ENCODE measurements at places on chromosomes 2 and 18.
A peak's percentile ranks its signal among the peaks of the same experiment; 100 is the strongest.

DNA sequence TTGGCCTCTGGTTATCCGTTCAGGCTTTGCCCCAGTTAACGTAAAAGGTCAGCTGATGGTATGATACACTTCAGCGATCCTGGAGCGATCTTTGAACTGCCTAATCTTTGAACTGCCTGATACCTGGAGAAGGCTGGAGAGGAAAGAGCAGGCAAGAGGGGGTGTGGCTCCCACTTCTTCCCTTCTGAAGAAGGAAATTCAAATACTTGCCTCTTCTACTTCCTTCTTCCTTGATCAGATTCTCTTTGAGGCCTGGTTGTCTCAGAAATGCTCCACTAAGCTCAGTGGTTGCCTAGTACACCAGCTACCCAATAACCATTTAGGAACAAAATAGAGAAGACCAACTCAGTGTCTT lies 619 bp downstream of the GALM start:
- no peak for DNase-seq

DNA sequence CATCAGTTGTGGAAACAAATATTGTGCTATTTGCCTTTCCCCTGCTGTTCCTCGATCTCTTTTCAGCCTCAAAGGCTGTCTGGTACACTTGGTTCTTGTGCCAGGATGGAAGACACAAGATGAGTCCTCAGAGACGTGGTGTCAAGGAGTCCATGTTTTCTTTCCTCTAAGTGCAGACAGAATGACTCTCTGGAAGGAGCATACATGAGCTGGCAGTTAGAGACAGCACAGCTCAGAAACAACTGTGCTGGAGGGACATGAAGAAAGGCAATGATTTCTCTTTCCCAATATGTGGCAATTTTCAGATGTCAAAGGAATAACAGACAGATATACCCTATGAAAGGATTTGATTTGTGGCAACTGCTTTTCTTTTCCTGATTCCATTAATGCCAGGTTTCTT lies 162.2 kb downstream of the AFF3 start:
- DNase-seq, result no peak

- DNase-seq, result no peak
Observed at GRCh38 chr18:23136326-23137096, 1.2 kb downstream of the CABLES1 start.

DNA sequence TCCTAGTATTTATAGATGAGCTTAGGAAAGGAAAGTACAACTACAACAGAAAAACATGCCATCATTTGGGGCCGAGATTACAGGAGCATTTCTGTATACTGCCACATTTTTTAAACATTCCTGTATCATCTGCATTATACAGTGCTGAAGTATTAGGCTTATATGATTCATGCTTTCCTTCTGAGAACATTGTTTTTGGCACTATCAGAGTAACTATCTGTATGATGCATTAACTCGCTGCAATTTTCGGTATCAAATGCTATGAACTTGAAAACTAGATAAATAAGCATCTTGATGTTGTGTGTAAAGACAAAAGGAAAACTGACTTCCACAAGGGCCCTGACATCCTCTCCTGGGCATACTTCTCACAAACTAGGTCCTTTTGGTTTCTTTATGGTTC lies 102.0 kb downstream of the RIT2 start:
- DNase-seq, result no peak

DNA sequence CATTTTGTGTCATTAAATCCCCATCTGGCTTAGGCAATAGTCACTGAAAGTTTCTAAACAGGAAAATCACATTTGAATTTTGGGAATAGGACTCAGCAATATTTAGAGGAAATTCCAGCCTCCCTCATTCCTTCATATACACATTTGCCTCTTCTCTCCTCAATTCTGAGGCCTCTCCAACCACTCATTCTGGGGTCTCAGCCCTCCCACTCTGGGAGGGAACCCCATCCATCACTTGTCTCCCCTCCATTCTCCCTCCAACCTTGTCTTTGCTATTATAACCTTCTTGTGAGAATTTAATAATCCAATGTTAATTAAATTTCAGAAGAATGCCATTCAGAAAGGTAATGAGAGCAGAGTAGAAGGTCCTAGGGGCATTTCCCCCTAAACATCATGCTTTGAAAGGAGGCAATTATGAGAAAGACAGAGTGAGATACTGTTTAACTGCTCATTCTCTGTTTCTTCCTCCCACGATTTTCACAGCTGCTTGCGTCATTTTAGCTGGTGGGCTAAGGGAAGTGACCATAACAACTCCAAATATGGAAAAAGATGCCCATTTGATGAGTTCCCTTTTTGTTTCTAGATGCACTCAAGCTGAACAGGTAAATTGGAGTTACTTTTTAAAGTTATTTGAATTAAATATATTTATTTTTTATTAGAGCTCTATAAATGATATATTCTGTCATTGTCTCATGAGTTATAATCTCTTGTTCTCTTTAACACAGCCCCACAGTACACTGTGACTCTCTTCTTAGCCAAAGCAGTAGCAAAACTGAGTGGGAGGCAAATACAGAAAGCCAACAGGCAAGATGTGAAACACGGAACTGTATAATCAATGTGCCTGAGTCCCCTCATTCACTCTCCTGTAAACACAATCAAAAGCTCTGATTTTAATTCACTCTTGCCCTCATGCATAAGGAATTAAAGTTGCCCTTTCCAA lies 135.1 kb downstream of the DLGAP1 start:
- DNase-seq, result no peak

- DNase-seq, result peak; percentile 52
Observed at GRCh38 chr2:38528008-38528442, 74.7 kb downstream of the HNRNPLL start.

GRCh38 chr2:218325566-218326160 lies 31.0 kb upstream of the CATIP start:
- no peak for DNase-seq

GRCh38 chr2:69582582-69583176 lies 60.9 kb downstream of the AAK1 start:
- DNase-seq, result peak; percentile 19

GRCh38 chr2:29532436-29532835 lies 388.9 kb downstream of the ALK start:
- DNase-seq, result no peak

- DNase-seq, result no peak
Observed at GRCh38 chr2:128710729-128711128, 392.1 kb upstream of the HS6ST1 start.

GRCh38 chr2:39380525-39381150 lies 56.4 kb downstream of the MAP4K3 start:
- DNase-seq, result no peak

DNA sequence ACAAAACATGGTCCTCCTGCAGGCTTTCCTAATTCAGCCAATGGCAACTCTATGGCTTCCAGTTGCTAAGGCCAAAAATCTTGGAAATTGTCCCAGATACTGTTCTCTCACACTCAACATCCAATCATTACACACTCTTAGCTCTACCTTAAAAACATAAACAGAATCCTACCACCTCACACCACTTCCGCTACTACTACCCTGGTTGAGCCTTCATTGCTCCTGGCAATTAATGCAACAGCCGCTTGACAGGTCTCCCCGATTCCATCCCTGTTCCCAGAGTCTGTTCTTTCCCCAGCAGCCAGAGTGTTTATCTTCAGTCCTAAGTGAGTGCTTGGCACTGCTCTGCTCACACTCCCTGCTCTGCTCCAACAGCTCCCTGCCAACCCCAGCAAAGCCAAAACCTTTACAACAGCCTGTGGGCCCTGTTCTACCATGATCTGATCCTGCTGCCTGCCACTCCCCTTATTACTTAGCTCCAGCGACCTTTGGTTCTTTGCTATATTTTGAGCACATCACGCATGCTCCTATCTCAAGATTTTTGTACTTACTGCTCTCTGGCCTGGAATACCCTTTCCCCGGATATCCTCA lies 67.5 kb upstream of the AMMECR1L start:
- DNase-seq, result no peak

GRCh38 chr18:22551536-22552151 lies 133.9 kb upstream of the CTAGE1 start:
- peak; percentile 21 for DNase-seq

DNA sequence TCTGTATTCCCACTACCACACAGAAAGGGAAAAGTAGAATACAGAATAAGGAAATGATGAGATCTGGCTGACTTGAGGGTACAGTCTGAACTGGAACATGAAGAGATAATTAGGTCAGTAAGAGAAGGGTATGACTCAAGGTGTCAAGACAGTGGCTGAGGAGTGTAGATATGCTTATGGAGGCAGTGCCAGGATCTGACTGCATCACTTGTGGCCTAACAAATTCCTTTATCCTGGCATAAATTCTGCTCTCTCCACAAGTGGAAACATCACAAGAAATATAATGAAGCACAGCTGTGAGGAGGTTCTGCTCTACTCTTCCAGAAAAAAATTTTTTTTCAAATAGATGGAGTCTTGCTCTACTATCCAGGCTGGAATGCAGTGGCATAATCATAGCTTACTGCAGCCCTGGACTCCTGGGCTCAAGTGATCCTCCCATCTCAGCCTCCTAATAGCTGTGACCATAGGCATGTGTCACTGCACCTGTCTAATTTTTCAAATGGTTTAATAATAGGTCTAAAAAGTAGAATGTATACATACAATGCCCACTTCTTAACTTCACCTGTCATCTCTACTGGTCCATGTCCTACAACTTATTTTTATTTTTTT lies 85.3 kb downstream of the C2orf74 start:
- DNase-seq, result no peak

DNA sequence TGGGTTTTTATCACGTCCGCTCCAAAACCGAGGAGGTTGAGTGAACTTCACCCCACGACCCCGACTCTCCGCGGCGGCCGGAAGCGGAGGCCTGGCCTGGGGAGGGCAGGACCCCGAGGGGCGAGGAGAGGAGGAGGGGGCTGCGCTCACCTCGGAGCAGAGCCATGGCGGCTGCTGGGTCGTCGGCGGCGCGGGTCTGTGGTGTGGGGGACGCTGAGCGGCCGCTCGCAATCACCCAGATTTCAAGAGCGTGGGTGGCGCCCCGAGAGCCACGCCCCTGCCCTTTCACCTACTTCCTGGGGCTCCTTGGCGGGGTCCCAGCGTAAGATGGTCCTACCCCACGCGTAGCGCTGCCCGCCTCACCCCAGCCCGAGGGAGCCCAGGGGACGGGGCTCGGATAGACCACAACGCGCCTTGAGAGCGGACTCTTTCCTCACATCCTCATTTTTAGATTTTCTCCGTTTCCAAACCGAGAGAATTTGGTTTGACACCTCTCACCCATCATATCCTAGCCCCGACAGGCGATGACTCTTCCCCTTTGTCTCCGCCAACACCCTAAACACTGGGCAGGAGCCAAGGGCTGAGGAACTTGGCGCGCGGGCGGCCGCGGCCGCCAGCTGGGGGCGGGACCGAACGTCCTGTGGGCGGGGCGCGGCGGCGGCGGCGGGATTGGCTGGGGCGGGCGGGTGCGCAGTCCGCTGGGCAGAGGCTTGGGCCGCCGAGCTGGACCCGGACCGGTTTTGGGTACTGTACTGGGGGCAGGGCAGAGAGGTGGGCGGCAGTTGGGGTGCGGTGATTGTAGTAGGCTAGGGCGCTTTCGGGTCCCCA lies at the start of gene ACAA2:
Gene ACAA2 (minus strand): TSS at position 215 of the 828 bp plus-strand sequence. CDS start 49 bp downstream, at position 166.
- peak; percentile 67 for DNase-seq

DNA sequence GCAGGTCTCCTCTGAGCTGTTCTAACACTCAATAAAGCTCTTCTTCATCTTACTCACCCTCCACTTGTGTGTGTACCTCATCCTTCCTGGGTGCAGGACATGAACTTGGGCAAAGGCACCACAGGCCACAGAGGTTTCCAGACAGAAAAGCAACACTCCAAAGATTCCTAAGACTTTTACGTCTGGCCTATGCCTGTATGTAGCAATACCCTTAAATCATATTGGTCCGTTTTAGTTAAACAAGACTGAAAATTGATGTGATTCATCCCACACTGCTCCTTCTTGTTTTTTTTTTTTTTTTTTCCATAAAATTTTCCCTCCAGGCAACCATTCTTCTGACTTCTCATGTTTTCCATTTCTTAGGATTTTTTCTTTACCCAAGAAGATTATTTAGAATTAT lies 404.3 kb downstream of the PID1 start:
- no peak for DNase-seq

DNA sequence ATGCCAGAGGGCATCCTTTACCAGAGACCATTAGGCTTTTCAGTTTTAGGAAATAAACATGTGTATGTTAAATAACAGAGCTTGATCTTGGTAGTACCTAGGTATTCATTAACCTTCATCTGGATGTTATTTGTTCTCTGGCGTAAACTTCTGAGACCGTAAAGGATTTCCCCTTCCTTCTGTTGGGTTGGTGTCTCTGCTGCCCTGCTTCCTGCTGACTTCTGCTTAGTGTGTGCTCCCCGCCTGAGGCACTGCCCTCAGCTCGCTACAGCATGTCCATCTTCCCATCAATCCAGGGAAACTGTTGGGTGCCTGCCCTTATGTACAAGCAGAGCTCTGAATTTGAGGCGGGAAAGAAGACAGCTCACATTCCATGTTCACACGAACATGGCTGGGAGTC lies 177.9 kb downstream of the TPGS2 start:
- DNase-seq, result no peak

DNA sequence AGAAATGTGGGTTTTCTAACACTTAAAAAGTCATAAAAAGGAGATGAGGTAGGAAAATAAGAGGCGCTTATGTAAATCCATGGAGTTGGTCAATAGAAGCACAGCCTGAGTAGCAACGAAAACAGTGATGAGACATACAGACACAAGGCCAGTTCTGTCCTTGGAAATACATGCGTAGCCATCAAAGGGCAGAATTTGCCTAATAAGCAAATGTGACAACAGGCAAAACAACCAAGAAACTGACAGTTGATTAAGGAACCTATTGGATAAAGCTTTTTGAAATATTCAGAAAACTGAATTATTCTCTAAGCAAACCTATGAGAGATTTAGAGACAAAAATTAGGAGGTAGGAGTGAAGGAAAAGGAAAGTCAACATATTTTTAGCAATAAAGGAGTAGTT lies 586.3 kb downstream of the PLCL1 start:
- no peak for DNase-seq

DNA sequence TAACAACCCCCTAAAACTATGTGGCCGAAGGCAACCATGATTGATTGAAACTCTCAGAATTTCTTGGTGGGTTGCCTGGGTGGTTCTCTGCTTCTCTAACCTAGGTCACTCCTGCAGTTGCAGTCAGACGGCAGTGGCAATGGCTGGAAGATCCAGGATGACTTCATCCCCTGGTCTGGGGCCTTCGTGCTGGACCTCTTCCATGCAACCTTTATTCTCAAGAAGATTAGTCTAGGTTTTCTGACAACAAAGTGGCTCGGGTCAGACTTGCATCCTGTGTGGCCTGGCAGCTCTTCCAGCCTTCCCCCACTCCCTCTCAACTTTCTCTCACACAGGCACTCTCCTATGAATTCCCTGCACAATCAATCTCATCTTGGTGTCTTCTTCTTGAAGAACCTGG lies 76.4 kb downstream of the METTL4 start:
- DNase-seq, result no peak
